ENCODE measurements at places on chromosomes 6 and 20.

- DNase-seq: no peak
Measured at GRCh38 chr6:17473554-17473953, 80.2 kb downstream of the CAP2 start.

DNA sequence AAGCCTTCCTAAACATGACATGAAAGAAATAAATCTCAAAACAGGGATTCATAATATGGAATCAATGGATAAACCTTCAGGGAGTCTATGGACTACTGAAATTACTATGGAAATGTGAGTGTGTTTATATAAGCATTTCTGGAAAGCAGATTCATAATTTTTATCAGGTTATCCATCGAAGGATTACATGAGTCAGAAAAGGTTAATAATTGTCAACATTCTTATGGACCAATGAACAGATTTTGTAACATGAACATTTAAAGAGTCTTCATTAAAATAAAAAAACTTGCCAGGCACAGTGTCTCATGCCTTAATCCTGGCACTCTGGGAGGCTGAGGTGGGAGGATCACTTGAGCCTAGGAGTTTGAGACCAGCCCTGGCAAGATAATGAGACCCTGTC, 84.8 kb downstream of the AHI1 start:
- no peak for DNase-seq

DNA sequence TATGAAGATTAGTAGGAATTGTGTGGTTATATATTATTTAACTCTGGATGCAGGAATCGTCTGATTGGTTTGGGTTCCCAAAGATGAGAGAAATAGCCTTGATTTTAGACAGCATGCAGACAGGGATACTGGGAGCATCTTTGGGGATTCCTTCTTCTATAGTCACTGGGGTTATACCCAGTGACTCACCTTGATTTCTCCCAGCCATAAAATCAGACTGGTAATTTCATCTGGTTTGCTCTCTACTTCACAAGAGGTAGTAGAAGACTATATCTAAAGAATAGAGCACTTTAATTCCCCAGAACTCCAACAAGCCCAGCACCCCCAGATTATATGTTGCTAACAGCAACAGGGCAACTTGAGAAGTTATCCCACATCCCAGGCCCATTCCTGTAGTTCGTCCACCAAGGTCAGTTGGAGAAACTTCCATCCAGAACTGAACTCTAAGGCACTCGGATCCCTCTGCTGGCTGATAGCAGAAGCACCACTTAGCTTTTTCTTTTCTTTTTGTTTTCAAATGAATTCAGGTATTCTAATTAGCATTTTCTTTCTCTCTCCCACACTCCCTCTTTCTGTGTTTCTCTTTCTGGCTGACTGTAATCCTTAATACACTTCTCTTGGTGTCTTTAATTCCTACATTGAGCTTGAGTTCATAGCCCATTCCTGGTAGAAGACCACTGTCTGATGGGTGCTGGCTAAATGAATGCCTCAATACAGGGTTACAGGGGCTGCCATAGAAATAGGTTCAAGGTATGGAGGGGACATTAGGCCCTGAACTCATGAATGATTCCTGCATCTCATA, 20.4 kb upstream of the EFHC1 start:
- DNase-seq: no peak

- no peak for DNase-seq
Measured at GRCh38 chr6:551829-552350, 105.0 kb downstream of the HUS1B start.

DNA sequence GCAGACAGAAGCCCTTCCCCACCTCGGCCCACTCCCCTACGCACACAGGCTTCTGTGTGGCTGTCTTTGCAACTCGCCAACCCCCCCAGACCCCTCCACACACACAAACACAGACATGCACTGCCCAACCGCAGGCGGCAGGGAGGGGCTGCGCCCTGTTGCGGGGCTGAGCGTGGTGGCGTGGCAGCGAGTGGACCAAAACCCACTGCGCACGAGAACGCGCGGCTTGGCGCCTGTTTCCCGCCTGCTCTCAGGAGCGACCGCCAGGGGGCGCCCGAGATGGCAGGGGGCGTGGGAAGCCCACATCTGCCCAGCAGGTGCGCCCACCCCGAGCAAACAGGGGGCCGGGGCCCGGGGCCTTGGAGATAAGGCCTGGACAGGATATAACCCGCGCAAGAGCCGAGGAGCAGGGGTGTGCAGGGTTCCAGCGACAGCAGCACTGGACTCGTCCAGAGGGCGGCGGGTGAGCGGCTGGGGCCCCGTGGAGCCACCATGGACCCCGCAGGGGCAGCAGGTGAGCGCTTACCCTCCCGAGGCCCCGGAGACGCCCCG, at the start of gene RBPJL:
RBPJL (plus strand) TSS at position 410 of the 552 bp plus-strand sequence; CDS start at position 493, 83 bp downstream.
- DNase-seq: no peak

DNA sequence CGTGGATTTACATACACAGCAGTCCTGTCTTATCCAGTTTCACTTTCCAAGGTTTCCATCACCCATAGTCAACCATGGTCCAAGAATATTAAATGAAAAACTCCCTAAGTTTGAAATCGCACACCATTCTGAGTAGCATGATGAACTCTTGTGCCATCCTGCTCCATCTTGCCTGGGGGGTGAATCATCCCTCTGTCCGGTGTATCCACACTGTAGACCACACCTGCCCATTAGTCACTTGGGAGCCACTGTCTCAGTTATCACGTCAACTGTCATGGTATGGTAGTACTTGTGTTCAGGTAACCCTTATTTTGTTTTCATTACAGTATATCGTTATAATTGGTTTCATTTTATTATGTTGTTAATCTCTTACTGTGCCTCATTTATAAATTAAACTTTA, 38.5 kb downstream of the PTGIS start:
- DNase-seq: no peak

- no peak for DNase-seq
Measured at GRCh38 chr6:145332011-145332410, 403.3 kb downstream of the EPM2A start.

DNA sequence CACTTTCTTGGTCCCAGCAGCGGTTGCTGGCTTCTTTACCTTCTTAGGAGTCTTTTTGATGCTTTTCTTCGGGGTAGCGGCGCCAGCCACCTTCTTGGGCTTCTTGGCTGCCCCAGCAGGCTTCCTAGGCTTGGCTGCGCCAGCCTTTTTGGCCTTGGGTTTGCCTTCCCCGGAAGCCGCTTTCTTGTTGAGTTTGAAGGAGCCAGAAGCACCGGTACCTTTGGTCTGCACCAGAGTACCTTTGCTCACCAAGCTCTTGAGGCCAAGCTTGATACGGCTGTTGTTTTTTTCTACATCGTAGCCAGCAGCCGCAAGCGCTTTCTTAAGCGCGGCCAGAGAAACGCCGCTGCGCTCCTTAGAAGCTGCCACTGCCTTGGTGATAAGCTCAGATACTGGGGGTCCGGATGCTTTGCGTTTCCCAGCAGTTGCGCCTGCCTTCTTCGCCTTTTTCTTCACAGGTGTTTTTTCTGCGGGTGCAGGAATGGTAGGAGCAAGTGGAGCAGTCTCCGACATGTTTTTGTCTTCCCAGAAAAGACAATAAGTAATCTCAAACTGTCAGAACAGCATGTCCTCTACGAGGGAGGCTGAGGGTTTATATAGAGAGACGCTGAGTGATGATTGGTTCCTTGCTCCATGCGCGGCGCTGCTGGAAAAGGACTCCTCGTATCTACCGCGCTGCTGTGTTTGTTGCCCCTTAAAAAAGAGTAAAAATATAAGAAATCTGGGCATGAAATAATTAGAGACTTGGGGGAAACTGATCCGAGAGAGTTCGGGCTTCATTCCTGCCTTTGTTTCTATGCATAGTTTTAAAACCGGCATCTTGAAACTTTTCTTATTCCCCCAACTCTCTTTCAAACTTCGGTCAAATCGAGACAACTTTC, 130.3 kb upstream of the BTN3A2 start:
- DNase-seq: peak; percentile 54

DNA sequence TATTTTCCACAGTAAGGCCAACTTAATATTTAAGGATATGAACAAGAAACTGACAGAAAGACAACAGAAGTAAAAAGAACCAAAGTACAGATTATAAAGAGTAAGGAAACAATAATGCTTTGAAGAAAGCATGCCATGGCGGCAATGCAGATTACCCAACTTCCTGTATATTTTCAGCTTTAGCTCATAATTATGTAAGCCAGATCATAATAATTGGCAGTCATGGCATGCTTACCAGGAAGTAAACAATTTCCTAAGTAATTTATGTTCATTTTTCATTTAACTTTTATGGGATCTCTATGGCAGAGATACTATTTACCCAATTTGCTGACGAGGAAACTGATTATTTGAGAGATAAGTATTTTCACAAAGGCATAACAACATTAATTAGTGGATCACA, 988.7 kb downstream of the HACE1 start:
- DNase-seq: no peak

DNA sequence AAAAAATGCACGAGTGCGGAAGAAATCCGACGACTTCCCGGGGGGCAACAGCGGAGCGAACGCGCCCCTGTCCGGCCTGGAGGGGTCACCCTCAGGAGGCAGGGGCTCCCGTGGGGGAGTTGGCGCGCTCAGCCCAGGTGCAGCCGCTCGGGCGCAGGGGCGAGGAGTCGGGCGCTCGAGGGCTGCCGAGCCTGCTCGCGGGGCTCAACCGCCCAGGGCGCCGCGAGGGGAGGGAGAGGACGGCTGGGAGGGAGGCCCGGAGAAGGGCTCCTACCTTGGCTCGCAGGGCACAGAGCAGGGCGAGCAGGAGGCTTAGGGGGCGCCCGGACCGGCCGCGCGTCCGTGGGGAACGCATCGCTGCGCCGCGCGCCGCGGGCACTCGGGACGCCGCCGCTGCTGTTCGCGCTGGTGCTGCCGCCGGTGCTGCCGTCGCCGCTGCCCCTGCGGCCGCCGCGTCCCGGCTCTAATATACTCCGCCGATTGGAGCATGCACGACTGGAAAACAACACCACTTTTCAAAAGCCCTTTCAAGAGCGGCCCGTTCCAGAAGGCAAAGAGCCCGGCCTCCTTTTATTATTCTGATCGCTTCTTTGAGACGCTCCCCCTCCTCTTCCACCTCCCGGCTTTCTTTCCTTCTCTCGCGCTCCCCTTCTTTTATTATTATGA, 490 bp downstream of the JAG1 start:
- no peak for DNase-seq

DNA sequence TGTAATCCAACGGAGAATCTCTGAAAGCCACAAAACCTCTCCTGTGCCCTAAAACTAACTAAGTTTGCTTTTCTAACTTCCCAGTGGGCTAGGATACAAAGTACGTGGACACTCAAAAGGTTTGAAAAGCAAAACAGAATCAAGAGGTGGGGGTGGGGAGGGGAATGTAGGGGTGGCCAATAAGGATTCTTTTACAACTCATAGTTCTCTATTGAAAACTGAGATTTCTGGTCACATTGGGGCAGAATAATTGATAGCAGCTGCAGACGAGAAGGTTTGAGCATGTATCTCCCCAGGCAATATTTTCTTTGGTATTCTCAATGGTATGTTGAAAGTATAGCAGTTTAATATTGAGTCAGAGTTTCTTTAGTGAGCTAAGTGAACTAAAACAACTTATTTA, 376.7 kb upstream of the CITED2 start:
- no peak for DNase-seq

DNA sequence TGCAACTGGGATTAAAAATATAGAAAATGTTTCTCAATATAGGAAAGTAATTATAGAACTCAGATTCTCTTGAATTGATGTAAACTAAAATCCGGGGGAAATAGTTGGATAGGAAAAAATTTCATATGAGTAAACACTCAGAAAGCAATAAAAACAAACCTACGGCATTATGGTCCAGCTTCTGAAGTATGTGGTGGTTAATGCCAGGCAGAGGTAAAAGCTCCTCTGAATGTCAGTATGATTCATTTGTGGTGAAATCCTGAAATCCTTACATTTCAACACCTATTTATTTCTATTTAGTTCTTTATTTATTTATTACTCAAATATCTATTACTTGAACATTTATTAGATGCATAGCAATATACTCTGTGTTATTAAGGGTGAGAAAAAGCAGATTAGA, 145.1 kb downstream of the RIMS1 start:
- DNase-seq: no peak

DNA sequence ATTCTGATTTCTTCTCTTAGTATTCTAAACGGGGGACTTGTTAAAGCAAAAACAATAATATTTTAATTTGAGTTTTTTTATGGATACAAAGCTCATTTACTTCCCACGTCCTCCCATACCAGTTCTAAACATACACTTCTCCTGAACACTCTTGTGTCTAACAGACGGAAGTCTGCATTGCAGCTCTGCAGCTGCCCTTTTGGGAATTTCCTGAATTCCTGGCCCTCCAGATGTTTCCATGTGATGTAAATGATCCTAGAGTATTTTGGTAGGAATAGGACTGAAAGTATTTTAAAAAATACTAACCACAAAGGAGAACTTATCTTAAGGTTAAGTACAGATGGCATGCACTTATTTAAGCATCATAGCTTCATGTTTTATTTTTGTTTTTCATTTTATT, 886.7 kb downstream of the TBC1D32 start:
- DNase-seq: no peak

GRCh38 chr6:40550202-40551101, 36.7 kb downstream of the LRFN2 start:
- no peak for DNase-seq

- DNase-seq: no peak
Measured at GRCh38 chr6:139531148-139532115, 157.0 kb upstream of the CITED2 start.

DNA sequence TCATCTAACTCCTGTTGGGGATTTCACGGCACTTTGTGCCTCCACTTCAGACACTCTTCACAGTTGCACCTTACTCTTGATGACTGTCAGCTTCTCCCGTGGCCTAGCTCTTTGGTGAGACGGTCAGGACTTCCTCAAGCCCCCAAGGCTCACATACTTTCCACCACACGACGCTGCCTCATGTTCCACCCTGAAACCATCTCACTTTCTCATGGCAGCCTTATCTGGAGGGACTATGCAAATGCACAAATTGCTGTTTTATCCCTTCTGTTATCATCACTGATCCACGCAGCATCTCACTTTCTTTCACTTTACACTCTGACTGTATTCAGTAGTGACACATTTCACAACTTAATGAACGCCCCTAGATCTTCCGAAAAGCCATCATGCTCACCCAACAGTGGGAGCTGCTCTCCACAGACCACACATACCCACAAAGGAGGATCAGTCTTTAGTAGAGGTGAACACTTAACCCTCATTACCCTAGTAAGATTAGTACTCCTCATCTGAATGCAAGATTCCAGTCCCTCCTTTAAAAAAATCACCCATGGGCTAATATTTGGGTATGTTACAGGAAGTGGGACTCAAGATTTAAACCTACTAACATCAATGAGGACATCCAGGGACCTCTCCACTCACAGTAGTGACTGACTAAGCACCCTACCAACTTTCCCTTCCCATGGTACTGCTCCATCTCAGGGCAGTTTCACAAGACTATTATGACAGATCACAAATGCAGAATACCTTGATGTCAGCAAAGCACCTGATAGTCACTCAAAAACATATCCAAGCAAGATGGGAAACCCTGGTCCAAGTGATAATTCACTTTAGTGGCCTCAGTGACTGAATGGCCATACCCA, 35.4 kb downstream of the FYN start:
- peak; percentile 51 for DNase-seq

DNA sequence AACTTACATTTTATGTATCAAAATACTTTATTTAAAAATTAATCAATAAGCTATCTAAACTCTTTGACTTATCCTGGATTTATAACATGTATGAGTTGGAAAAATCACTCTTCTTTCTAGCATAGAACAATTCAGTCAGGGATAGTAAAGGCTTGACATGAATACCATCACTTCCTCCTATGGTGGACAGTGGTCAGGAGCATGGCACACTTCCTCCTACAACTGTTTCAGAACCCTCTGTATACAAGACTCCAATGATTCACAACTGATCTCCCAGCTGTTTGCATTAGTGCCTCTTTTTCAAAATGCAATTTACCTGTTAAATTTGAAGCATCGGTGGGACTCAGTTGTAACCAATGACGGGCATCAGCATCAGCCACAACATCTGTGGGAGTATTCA, 129.7 kb downstream of the RALGAPA2 start:
- DNase-seq: no peak
